Activated T-cell treated with anti-CD3 and anti-CD28 coated beads, Interleukin-2, amount 50 U/mL, for 72 hours (primary cell): ENCODE measurements at places on chromosomes 4 and X. TPM values are rescaled to one million over a fixed set of nuclear protein-coding genes. Genes with fewer than 3 reads are reported as not detected.
A peak's percentile ranks its signal among the peaks of the same experiment; 100 is the strongest.

DNA sequence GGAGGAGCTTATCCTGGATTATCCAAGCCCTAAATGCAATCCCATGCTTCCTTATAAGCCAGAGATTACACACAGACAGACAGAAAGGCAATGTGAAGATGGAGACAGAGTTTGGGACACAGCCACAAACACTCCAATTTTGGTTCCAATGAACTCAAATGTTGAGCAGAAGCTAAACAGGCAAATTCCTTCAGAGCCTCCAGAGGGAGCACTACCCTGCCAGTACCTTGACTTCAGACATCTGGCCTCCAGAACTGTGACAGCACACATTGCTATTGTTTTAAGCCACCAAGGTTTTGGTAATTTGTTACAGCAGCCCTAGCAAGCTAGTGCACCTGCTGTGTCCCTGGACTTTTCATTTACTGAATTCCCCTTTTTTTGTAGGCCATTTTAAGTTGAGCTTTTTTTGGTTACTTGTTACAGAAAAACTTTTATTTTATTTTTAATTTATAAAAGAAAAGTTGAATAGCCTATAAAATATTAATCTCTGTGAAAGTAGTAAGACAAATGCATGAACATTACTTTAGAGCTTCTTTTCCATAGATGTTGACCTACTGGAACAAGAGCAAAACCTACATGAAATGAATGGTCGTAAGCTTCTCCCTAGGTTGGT lies 33.4 kb upstream of the SRD5A3 start:
- peak; percentile 30 for DNase-seq

The SULT1B1 gene
- 3.3 TPM for total RNA-seq

The SCD5 gene
- total RNA-seq, result 1.5 TPM

The CYSLTR1 gene
- 2.9 TPM for total RNA-seq

The CSN2 gene
- not detected for total RNA-seq

The SPANXB1 gene
- not detected for total RNA-seq
